WTC11 (cell line): ENCODE measurements at places on chromosomes 5 and 9. TPM values are rescaled to one million over a fixed set of nuclear protein-coding genes. Genes with fewer than 3 reads are reported as not detected.

C9orf50 gene
- total RNA-seq, result 0.11 TPM in 1 of 3 replicates, not detected in the others

CEL gene
- total RNA-seq, result 6.6 to 10.4 TPM (median 8.1 TPM) in 3 replicates

SLC22A4 gene
- total RNA-seq, result 0.34 to 0.50 TPM (median 0.35 TPM) in 3 replicates

LECT2 gene
- total RNA-seq, result not detected in 3 replicates

GRIN3A gene
- total RNA-seq, result 0.02 to 0.07 TPM in 2 of 3 replicates, not detected in the other

DNA sequence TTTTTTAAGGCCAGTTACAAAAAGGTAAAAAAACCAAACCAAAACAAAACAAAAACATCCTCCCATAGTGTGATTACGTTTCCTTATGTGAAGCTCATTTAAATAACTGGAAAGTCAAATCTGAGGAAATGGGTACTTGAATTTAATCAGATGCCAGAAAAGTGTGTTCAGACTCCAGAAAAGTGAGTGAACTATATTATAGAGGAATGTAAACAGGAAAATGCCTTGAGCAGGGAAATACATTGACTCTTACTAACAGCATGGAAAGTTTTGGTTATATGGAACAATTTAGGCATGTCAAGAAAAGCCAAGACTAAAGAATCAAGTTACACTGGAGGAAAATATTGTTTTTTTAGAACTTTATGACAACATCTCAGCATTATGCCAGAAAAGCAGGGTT lies 37.8 kb upstream of the RNF20 start:
- DNase-seq, result no peak

DNA sequence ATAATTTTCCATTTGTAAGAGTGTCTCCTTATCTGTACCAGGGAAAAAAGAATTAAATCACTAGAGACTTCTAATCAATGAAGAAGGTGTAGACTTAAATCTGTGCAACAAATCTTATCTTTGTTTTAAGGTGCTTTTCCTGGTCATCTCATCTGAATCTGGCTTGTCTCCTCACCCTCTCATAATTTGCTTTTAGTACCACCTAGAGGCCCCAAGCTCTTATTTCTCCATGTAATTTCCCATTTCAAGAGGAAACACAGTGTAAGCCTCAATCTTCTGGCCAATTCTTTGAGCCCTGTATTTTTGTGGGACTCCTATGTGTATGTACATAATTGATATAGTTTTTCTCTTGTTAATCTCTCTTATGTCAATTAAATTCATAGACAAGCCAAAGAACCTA lies 1975.3 kb upstream of the CDH6 start:
- DNase-seq, result no peak

DNA sequence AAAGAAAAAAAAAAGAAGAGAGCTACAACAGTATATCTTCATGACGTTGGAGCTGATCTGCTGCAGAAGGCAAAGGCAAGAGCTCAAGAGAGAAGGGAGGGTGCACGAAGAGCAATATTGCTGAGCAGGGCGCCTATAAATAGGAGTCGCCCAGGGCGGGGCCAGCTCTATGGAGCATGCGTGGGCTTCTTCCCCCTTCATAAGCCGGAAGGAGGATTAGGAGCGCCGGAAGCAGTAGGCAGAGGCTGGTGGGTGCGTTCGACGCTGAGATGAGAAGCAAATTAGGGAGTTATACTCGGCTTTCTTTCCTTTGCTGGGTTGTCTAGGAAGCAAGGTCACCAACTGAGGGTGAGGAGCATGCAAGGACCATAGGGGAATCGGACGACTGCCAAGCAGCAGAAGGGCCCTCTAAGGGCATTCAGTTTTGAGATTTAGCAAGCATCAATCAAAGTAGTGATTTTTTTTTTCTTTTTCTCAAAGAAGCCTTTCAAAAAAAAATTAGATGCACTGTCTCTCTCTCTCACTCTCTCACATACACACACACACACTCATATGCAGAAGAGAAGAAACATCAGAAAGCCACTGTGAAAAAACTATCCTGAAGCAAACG lies 496.7 kb downstream of the ENC1 start:
- DNase-seq, result no peak

GRCh38 chr9:130845901-130846481 lies 10.9 kb downstream of the ABL1 start:
- DNase-seq, result no peak

DNA sequence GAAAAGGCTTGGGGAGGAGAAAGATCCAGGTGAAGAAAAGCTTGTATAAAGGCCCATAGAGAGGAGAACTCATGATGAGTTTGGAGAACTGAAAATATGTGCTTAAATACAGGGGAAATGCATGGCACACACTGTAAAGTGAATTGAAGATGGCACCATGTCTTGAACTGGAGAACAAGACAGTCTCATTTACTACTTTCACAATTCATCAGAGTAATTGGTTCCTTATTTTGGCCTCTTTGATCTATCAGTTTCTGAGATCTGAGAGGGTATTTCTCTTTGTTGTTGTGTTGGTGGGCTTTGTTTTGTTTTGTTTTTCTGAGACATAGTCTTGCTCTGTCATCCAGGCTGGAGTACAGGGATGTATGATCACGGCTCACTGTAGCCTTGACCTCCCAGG lies 98.2 kb downstream of the CEMIP2 start:
- DNase-seq, result no peak

DNA sequence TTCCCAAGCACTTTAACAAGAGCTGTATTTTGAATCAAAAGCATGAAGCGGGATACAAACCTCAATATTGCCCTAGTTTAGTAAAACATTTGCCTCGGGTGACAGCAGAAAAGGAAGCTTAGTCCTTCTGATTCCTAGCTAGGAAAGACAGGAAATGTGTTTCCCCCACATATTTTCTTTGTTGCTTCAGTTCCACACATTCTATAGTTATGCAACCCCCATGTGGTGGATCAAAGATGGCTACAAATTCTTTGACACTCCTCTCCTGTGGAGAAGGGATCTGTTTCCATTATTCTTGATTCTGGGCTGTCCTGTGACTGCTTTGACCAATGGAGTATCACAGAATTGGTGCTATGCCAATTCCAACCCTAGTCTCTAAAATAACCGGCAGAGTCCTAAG lies 89.1 kb upstream of the SLC30A5 start:
- no peak for DNase-seq

DNA sequence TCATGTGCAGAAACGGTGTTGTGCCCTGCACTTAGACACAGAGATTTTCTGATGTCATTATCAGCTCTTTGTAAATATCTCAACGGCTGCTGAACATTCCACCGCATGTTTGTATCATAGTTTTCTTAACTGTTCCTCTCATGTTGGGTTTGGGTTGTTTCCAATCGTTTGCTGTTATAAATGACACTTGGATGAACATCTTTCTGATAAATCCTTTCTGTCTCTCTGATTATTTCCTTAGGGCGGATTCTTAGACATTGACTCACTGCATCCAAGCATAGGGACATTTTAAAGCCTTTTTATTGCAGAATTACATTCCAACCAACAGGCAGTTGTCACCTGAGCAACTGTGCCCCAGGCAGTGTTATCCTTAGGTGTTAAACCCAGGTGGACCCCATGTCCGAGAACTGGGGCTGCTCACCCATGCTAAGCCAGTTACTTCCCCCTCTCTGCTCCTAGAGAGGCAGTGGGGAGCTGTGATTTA lies 28.5 kb downstream of the COL5A1 start:
- no peak for DNase-seq

GRCh38 chr9:125323615-125324014 lies 62.0 kb downstream of the GAPVD1 start:
- DNase-seq, result no peak

DNA sequence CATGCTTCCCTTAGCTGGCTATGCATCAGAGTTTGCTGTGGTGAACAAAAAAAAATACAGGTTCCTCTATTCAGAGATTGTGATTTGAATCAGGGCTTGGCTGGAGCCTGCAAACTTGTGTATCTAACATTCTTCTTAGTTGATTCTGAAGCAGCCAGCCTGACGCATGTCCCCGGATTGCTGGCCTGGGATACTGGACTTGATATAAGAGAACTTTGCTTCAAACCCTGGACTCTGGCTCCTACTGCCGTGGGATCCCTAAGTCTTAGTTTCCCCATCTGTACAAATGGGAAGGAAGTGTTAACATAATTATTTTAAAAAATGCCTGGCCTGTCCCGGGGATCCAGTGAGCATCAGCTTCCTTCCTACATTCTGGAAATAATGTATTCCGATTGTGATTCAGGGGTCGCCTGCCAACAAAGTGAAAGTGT lies 292.8 kb downstream of the ARHGEF28 start:
- DNase-seq, result no peak

- no peak for DNase-seq
Measured at GRCh38 chr5:164377746-164378145, 872.3 kb downstream of the MAT2B start.

DNA sequence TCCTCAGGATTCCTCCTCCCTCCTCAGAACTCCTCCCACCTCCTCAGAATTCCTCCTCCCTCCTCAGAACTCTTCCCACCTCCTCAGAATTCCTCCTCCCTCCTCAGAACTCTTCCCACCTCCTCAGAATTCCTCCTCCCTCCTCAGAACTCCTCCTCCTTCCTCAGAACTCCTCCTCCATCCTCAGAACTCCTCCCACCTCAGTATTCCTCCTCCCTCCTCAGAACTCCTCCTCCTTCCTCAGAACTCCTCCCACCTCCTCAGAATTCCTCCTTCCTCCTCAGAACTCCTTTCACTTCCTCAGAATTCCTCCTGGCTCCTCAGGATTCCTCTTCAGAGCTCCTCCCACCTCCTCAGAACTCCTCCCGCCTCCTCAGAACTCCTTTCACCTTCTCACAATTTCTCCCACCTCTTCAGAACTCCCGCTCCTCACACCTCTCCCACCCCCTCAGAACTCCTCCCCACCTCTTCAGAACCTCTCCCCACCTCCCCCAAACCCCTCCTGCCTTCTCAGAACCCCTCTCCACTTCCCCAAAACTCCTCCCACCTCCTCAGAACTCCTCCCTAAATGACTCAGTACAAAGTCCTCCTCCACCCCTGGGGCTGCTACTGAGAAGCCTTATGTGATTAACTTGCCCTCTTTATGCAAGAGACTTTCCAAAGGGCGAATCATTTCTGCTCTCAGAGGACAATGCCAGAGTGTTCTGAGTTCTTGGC lies 23.2 kb downstream of the SLC46A2 start:
- DNase-seq, result peak; percentile 17

GRCh38 chr5:159911349-159911748 lies 4.9 kb upstream of the ADRA1B start:
- no peak for DNase-seq

DNA sequence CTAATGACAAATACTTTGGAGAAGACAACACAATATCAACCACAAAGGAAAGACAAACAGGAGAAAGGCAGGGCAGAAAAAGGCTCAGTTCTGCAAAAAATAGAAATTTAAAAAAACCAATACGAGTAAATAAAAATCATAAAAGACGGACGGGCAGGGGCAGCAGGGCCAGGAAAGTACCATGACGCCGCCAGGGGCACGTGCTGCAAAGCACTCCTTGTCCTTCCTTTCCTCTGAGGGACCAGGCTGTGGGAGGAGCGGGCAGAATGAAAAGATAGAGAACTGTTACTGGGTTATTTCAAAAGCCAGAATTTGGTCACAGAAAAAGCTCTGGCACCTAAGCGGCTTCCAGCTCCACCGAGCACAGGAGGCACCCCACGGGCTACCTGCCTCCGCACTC lies 53.9 kb downstream of the HABP4 start:
- no peak for DNase-seq

DNA sequence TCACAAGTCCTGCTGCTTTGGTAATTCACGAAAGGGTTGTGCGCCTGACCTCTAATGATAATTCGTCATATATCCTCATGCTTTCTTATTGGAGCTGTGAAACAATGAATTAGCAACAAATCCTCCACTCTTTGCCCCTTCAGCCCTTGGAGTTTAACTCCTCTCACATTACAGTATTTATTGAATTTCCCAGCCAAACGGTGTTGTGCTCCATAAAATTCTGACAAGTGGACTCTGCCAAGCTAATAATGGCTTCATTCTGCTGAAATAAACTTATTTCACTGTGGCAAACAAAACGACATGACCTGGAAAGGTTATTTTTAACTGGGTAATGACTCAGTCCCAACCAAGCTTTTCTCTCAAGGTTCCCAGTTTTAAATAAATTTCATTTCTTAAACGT lies 984.4 kb upstream of the DMAC1 start:
- DNase-seq, result no peak

- DNase-seq, result no peak
Measured at GRCh38 chr9:134944351-134944802, 26.7 kb upstream of the FCN1 start.
